ENCODE measurements at places on chromosomes 7 and 10.

- DNase-seq, result no peak
Measured at GRCh38 chr10:14421941-14422340, 91.2 kb upstream of the FRMD4A start.

DNA sequence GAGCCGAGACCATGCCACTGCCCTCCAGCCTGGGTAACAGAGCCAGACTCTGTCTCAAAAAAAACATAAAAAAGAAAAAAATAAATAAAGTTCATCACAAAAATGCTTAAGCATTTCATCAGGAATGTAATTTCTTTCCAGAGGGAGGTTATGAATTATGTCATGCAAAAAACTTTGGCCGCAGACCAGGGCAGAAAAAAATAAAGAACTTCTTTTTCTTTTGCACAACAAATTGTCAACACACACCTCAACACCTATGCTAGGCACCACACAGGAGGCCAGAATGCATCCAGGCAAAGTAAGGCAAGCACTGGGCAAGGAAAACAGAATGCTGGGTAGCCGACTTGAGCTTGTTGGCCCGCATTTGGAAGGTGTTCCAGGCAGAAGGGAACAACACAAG, 3.9 kb downstream of the C10orf62 start:
- no peak for DNase-seq

DNA sequence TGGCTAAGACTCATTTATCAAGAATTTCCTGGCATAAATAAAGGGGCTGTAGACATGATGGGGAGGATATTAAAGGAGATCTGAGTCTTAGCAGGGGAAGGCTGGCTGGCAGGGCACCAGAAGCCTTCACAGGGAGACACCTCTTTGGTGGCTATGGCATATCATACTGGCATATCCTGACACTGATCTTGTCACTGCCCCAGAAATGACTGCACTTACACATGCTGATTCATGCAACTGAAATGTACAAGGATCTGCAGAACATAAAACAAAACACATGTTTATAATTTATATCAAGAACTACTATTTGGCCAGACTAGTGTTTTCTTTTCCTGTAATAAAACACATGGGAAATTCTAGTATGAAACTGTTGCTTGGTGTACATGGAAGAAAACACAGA, 5.5 kb upstream of the LIPN start:
- no peak for DNase-seq

- no peak for DNase-seq
Measured at GRCh38 chr10:62741996-62742395, 62.5 kb upstream of the ADO start.

DNA sequence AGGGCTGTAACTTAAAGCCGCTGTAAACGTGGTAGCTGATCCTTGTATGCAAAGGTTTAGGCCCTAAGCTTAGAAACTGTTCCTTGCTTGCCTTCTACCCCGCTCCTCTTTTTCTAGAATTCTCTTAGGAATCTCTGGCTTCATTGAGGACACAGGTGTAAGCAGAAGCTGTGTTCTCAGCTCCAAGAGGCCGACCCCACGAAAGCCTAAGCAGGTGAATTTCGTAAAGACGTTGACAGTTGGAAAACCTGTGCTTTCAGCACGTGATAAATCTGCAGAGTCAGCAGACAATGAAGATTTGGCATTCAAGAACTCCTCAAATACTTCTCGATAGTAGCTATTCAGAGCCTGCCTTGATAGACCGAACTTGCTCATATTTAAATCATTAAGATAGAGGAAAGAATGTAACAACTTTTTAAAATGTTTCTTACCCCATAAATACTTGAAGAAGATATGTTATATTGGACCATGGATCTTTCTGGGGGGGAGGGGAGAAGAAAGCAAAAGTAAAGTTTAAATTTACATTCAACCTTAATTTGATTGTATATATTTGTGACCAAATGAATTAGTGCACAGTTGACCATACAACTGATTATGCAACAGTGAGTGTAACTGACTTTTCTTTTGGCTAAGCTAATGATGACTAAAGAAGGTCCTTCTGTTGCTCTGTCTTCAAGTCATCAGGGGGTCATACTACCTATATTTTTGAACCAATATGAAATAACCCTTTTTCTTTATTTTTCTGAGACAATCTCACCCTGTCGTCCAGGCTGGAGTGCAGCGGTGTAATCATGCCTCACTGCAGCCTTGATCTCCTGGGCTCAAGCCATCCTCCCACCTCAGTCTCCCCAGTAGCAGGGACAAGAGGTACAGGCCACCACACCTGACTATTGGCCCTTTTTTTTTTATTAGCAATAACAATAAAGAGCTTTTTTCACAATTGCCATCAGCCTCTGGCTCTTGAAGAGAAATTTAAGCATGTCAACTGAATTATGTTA, 1.2 kb upstream of the GDI2 start:
- DNase-seq, result no peak

- DNase-seq, result no peak
Measured at GRCh38 chr10:129465796-129466702, 992 bp upstream of the MGMT start.

DNA sequence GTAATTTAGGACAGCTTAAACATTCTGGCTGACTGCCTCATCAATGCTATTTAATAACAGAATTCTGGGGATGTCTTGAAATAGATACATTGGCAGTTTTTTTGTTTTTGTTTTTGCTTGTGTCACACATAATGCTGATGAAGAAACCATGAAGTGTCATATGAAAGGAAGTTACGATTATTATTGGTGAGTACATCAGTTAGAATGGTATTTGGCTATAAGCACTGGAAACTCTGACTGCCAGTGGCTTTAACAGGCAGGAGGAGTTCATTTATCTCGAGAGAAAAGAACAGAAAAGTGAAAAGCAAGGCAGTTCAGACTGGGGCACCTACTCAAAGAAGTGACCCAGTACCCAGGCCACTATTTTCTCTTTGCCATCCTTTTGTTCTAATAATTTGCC, 18.1 kb downstream of the LSM8 start:
- DNase-seq, result no peak

DNA sequence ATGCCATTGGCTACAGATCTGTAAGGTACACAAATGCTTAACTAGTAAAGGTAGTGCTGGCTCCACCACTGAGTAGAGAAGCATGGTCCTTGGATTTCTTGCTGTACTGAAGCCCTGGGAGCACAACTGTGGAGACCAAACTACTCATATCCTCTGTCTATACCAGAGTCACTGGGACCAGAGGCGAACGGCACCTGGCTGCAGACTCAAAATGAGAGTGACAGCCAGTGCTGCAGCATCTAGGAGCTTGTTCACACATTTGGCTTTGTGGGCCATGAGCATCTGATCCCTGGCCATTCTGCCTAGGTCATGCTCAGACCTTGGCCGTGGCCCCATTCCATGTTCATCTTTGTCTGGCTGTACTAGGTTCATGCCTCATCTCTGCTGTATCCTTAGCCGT, 31.9 kb downstream of the LRRC18 start:
- no peak for DNase-seq

GRCh38 chr7:44077681-44078091, 4.6 kb downstream of the POLM start:
- no peak for DNase-seq
